Effector CD4-positive, alpha-beta T cell (primary cell): ENCODE measurements at places on chromosomes 2 and 18.

DNA sequence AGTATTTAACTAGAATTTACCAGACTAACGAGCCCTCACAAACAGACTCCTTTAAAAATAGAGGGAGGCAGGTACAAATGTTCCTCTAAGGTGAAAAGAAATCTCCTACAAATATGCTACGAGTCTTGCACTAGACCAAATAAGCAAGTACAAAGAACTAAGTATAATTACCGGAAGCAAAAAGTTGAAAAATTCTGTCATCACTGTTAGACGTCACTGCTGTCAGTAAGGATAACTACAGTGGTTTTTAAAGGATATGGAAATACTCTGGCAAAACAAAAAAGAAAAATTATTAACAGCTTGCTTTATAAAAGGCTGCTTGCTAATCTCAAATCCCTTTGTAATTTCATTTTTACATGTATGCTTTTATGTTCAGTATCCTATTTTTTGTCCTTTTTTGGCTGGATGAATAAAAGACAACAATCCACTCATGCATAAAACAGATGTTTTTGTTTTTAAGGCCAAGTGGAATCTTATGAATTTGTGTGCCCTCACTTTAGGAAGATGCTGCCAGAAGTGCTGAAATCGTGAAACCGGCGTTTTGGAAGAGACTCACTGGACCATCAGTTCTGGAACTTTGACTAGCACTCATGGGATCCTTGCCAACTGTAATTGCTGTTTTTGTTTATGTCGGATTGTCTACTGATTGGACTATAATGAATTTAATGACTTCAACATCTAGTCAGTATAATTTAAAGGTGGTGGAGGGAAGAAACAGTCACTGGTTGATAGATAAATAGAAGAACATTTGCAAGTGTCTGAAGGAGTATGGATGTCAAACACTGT, 6.7 kb downstream of the ZNF521 start:
- no peak for DNase-seq

DNA sequence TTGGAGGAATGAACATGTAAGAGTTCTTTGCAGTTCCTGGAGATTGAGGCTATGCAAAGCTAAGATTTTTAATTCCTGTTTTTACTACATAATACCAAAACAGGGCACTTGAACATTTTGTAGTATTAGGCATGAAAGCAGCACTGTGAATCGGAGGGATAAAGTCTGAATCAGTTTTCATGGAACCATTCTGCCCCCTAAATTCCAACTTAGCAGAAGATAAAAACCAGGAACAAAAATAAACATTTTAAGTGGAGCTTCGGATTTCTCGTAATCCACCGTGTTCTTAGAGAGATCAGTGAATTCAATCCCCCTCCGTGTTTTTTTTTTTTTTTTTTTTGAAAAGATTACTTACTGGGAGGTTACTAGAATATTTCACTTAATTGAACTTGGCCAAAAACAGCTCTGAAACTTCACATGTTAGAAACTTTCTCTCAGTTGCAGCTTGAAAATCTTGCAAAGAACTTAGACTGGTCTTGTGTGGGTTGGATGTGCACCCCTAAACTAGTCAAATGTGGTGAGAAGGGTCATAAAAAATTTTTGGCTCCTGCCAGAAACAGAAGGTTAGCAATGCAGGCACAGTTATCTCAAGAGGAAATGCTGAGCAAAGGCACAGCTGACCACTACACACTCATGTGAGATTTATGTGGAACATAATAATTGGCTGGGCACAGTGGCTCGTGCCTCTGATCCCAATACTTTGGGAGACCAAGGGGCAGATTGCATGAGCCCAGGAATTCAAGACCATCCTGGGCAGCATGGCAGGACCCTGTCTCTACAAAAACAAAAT, 145.4 kb upstream of the RNF152 start:
- DNase-seq, result no peak

- DNase-seq, result no peak
Observed at GRCh38 chr18:36179562-36180355, 7.5 kb upstream of the MOCOS start.

- no peak for DNase-seq
Observed at GRCh38 chr2:212141499-212141898, 397.1 kb downstream of the ERBB4 start.

DNA sequence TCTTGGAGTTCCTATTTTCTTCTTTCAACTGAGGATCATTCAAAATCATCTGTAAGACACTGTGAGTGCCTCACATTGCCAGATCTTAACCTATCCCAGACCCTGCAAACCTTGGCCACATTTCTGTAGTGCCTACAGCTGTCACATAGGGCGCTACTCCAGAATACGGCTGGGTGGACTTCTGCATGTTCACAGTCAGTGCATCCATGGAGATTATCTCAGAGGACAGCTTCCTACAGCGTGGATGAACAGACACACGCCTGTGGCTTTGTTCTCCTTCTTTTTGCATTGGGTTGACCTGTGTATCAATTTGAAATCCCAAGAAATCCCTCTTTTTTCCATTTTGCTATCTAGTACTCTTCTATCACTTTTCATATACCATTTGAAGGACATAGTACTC, 1.9 kb upstream of the KLHL29 start:
- DNase-seq, result no peak

DNA sequence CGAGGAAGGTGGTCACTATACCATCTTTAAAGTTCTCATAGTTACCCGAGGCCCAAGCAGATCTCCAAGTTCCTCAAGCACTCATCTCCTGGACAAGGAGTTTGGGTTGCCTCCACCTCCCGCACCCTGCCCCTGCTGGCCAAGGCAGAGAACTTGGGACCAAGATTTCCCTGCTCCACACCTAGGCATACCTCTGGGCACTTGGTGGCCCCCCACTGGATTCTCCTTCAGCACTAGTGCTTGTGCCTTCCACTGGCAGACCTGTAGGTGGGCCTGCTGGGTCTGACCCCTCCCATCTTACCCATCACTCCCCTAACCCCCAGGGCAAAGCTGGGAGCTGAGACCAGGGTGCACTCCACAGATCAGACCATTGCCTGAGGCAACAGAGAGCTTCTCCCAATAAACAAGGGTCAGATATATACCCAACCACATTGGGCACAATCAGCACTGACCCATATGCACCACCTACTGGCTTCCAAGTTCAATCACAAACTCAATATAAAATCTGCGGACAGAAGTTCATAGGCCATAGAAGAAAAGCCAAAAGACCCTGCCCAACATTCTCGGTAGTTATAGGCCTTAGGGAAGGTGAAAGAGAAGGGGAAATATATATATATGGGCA, 244.2 kb downstream of the EXOC6B start:
- DNase-seq, result no peak

- no peak for DNase-seq
Observed at GRCh38 chr18:36247036-36247435, 50.5 kb upstream of the FHOD3 start.

DNA sequence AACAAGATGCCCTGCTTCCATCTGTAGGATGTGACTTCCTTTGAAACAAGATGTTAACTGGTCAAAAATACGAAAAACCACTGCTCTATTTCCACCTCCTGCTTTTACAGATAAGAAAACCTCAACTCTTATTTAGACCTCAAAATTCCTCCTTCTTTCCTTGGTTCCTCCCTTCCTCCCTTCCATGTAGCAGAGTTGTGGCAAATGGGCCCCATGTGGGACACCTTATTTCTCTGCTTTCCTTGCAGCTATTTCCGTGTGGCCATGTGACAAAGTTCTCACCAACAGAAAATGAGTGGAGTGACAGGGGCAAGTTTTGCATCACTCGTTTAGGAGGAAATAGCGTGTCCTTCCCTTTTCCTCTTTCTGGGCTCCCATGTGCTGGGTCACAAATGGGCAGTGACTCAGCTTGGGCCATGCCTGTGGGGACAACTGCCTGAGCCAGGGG, 69.4 kb upstream of the SMAD2 start:
- DNase-seq, result no peak

DNA sequence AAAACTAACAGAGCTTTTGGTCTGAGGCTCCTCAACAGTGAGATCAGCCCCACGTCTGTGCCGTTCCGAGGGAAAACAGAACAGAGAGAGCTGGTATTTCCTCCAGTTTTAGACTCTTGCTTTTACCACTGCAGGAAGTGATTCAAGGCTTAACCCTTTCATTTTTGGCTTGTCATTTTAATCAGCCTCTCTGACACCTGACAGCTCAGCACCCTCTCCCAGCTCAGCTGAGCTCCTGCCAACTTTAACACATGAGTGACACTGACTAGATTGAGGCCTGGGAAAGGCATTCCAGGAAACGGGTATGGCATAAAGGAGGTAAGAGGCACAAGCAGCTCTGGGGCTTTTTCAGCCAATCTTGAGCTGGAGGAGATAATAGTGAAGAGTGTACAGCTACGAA, 239.4 kb upstream of the SKOR2 start:
- DNase-seq, result no peak

- no peak for DNase-seq
Observed at GRCh38 chr18:29174891-29175290, 998.0 kb upstream of the CDH2 start.

DNA sequence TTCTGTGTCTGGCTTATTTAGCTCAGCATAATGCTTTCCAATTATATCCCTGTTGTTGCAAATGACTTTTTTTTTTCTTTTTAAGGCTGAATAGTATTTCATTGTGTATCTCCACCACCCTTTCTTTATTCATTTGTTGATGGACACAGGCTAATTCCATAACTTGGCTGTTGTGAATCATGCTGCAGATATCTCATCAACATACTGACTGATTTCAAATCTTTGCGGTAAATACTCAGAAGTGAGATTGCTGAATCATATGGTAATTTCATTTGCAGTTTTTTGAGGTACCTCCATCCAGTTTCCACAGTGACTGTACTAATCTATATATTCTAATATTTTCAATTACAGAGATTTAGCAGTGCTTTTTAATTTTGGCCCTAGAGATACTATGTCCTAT, 266.2 kb downstream of the TMX3 start:
- DNase-seq, result no peak

GRCh38 chr2:126858991-126859390, 39.7 kb upstream of the TEX51 start:
- no peak for DNase-seq

DNA sequence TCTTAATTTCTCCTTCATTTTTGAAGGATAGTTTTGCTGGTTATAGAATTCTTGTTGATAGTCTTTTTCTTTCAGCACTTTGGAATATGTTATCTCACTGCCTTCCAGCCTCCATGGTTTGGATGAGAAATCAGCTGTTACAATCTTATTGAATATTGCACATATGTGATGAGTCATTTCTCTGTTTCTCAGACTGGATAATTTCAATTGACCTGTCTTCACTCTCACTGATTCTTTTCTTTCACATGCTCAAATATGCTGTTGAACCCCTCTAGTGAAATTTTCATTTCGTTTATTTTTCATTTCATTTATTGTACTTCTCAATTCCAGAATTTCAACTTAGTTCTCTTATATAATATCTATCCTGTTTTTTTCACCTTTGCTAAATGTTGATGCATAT, 22.2 kb downstream of the PDK1 start:
- DNase-seq, result no peak

DNA sequence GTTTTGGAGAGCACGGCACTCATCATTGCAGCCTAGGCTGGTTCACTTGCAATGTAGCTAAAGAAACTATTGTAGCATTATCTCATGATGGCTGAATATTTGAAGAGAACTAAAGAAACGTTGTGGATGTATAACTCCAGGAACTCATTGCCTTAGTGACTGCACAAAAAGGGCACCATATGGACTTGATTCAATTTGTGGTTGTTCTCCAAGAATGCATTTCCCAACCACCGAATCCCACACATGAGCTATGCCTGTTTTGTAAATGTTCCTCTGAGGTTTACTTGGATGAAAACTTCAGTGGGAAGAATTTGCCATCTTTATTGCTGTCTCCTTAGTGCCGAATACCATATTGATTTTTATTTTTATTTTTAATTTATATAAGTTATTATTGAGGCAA, 43.5 kb downstream of the DOK6 start:
- DNase-seq, result no peak

DNA sequence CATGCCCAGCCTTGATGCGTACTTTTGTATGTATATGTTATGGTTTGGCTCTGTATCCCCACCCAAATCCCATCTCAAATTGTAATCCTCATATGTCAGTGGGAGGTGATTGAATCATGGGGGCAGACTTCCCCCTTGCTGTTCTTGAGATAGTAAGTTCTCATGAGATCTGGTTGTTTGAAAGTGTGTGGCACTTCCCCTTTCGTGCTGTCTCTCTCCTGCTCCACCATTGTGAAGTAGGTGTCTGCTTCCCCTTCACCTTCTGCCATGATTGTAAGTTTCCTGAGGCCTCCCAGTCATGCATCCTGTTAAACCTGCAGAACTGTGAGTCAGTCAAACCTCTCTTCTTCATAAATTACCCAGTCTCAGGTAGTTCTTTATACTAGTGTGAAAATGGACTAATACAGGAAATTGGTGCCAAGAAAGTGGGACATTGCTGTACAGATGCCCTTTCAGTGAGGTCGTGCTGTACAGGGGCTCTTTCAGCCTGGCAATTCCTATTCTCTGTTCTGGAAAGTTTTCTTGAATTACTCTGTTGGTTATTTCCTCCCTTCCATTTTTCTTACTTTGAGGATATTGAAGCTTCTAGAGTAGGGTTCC, 38.2 kb downstream of the KCMF1 start:
- DNase-seq, result no peak

GRCh38 chr18:35862119-35862640, 110.3 kb upstream of the RMP24 start:
- DNase-seq, result no peak

DNA sequence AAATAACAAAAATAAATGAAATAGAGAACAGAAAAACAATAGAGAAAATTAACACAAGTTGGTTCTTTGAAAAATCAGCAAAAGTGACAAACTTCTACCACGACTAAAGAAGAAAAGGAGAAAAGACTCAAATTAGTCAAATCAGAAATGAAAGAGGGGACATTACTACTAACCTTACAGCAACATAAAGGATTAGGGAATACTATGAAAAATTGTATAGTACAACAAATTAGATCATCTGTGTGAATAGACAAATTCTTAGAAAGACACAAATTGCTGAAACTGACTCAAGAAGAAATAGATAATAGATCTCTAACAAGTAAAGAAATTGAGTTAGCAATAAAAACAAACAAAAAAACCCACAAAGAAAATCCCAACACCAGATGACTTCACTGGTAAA, 48.5 kb upstream of the PGAP1 start:
- DNase-seq, result no peak

DNA sequence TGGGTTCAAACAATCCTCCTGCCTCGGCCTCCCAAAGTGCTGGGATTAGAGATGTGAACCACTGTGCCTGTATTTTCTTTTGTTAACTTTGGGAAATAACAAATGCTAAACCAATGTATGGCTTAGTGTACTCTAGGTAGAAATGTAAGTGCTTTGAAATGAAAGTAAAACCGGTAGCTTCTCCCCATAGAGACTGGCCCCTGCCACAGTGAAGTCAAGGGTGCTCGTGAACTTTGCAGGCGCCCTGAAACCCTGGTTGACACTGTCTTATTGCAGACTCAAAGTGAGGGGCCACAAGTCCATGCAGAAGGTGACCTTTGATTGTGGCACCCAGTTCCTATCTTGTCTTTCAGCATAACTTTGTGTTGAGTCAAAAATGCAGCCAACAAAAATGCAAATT, 24.2 kb upstream of the MTCL1 start:
- no peak for DNase-seq

GRCh38 chr2:165238295-165238694, 919 bp upstream of the SCN2A start:
- no peak for DNase-seq

- no peak for DNase-seq
Observed at GRCh38 chr2:63871864-63872263, 30.2 kb downstream of the UGP2 start.

- DNase-seq, result no peak
Observed at GRCh38 chr2:235113854-235114253, 162.0 kb downstream of the SH3BP4 start.
